Stimulated activated CD8-positive, alpha-beta memory T cell treated with anti-CD3 and anti-CD28 coated beads, Interleukin-2, amount 100 ng/mL, for 1 hour (primary cell): ENCODE measurements at places on chromosomes 3 and 15.

DNA sequence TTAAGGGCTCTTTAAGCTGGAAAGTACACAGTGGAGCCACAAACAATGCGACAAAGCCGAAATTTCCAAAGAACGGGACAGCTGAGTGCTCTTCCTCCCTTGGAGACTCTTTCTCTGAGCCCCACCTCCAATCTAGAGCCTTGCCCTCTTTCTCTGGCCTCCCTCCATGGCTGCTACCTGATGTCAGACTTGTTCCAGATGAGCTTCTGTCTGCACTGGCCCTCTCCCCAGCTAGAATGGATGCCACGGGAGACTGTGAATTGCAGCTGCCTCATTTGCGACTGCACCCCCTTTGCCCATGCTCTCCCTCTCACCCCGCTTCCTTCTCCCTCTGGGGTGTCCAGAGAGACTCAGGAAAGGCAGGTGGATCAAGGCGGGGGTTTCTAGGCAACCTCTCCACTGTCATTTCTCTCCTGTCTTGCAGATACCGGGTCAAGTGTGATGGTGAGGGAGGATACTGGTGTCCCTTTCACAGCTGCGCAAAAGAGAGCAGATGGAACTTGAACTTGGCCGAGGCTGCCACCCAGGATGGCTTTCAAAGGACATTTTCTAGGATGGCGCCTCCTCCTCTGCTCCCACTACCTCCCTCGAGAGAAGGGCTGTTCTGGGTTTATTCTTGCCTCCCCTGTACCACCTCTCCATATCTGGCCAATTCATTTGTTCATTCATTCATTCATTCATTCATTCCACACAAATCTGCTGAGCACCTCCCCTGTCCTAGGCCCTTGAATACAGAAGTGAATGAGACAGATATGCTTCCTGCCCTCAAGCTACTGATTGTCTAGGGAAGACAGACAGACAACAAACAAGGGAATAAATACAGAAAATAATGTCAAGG is 12.8 kb downstream of the ATP2B2 start:
- no peak for DNase-seq

GRCh38 chr3:21894459-21895340 is 143.7 kb upstream of the ZNF385D start:
- no peak for DNase-seq

- DNase-seq, result no peak
Measured at GRCh38 chr3:11059090-11059798, 66.7 kb downstream of the SLC6A1 start.

GRCh38 chr15:70351391-70351790 is 253.7 kb upstream of the TLE3 start:
- DNase-seq, result no peak

DNA sequence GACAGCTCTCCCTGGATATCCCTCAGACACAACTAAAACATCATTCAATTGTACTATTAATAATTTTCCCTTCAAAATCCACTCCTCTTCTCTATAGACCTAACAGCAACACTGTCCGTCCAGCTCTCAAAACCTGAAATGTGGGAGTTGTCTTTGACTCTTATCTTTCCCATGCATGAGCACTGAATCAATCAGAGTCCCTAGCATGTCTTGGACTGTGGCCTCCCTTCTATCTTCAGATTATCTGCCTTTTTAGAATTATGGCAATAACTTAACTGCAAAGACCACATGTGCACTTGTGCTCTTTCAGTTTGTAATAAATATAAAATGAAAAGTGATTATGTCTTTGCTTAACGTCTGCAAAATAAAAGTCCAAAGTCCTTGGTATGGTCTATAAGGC is 107.0 kb downstream of the UBE3A start:
- no peak for DNase-seq

- DNase-seq, result no peak
Measured at GRCh38 chr3:57078344-57078634, 17.8 kb downstream of the SPATA12 start.

GRCh38 chr3:151675858-151676615 is 57.7 kb upstream of the AADACL2 start:
- DNase-seq, result no peak

GRCh38 chr15:98727115-98728040 is 79.0 kb downstream of the IGF1R start:
- no peak for DNase-seq

DNA sequence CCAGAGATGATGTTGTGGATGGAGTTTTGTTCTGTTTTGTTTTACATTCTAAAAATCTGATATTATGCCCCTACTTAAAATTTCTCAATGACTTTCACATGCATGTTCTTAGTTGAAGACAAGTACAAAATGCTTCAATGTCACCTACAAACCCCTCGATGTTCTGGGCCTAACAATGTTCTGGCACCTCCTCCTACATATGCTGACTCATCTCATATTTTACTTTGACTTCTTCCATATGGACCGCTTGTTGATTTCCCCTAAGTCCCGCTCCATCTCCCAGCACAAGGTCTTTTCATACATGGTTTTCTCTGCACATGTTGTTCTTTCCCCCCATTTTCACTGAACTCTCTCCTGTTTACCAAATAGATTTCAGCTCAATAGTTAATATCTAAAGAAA is 441.4 kb downstream of the CNTN6 start:
- DNase-seq, result no peak

DNA sequence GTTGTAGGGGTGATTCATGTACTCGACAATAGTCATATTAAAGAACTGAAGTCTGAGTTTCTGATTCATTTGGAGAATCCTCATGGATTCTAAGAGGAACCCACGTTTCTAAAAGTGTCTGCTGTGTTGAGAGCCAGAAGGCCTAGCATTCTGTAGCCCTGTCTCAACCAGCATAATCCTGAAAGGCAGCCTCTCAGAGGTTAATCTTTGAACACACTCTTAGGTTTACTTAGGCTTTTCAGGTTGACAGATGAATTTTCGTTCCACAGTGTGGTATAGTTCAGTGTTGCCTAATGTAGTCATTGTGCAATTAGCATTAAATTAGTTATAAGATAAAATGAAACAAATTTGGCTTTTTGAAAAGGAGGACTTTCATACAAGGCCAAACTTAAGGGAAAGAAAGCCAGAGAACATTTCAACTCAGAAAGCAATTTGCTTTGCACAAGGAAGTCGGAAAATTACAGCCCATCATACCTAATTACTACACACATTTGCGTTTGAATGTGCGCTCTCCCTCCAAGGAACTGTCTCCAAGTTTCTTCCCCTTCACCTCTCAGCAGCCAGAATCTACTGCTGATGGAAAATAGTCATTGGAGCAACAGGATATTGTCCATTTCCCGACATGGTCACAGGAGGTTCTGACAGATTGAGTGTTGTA is 42.0 kb downstream of the AGBL1 start:
- no peak for DNase-seq

- no peak for DNase-seq
Measured at GRCh38 chr3:45100981-45101407, 45.2 kb downstream of the CDCP1 start.

DNA sequence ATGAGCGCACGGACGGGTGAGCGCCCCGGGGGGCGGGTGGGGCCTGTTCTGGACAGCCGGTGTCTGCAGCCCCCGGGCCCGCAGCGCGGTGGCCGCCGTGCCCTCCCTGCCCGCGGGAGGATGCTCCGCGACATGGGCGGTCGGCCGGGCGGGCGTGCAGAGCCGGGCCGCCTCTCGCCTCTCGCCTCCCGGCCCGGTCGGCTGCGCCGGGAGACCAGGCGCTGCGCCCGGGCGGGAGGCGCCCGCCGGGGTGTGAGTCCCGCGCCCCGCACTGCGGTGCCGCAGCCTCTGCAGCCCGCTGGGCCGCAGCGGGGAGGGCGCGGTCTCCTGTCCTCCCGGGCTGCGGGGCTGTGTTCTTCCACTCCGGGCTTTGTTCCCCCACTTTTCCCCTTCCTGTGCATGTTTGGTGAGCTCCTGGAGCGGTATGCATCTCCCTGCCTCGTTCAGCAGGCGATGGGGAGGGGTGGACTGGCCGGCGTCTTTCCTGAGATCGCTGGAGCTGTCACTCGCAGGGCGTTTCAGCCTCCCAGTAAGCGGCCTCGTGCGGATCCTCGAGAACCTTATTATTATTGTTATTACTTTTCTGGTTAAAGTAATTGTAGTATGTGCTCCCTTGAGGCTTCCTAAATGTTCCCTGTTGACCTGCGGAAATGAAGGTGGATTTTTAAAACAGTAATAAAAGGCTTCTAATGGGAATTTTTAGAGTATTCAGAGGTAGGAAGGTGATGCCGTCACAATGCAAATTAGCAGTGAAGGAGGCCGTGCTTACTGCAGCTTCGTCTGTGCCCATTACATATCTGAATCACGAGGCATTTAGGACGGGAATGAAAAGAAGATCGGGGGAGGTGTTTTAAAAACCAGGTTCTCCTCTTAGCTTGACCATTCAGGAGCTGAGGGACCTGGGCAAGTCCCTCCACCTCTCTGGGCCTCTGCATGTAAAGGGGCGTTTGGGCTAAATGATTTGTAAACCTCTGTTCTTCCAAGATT is 593 bp downstream of the TMOD2 start:
- DNase-seq, result no peak

- DNase-seq, result no peak
Measured at GRCh38 chr3:8705575-8705974, 28.0 kb upstream of the CAV3 start.

GRCh38 chr3:16300307-16300706 is 35.3 kb downstream of the OXNAD1 start:
- DNase-seq, result no peak

- DNase-seq, result no peak
Measured at GRCh38 chr3:54176106-54176505, 53.8 kb downstream of the CACNA2D3 start.

DNA sequence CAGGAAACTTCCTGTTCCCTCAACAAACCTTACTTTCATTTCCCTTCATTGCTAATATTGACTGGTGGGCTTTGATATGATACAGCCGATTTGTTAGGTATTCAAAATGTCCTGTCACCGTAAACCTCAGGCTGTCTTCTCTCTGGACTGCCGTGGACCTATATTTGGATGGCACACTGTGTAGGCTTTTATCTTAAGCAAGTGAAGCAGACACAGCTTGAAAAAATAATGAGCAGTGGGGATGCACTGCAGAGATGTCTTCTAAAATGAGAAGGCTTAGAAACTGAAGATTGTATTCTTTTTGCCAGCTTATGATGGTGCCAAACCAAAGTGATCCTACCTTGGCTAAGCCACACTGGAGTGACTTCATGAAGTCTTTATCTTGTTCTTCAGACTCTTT is 266.3 kb downstream of the NR1D2 start:
- no peak for DNase-seq
